Bronchial smooth muscle cell (primary cell): ENCODE measurements at places on chromosomes 5 and 9. TPM values are rescaled to one million over a fixed set of nuclear protein-coding genes. Genes with fewer than 3 reads are reported as not detected.

Gene RAPGEF1
- 13.7 and 14.9 TPM in 2 replicates for total RNA-seq

Gene SOX30
- 0.16 TPM in 1 of 2 replicates, not detected in the other for total RNA-seq

Gene TPRN
- 3.9 and 5.4 TPM in 2 replicates for total RNA-seq

Gene KIF20A
- total RNA-seq = 4.0 and 10.2 TPM in 2 replicates

Gene PGM5
- total RNA-seq = 49.6 and 121 TPM in 2 replicates

Gene URM1
- total RNA-seq = 24.7 and 30.2 TPM in 2 replicates

Gene ATP10B
- total RNA-seq = not detected in 2 replicates

Gene TOMM5
- total RNA-seq = 148 and 160 TPM in 2 replicates

Gene TMOD1
- 0.16 and 0.17 TPM in 2 replicates for total RNA-seq

Gene MARCOL
- total RNA-seq = not detected in 2 replicates

Gene PHF24
- total RNA-seq = 0.09 and 0.16 TPM in 2 replicates

Gene S1PR3
- total RNA-seq = 14.2 and 16.7 TPM in 2 replicates

Gene OLFM1
- 1.1 and 4.5 TPM in 2 replicates for total RNA-seq

Gene NACC2
- 11.5 and 12.9 TPM in 2 replicates for total RNA-seq

Gene PCDHGA3
- total RNA-seq = 1.0 and 1.9 TPM in 2 replicates

Gene PIP5K1B
- total RNA-seq = not detected in 2 replicates

Gene LHX6
- total RNA-seq = not detected in 2 replicates

Gene SPINK6
- total RNA-seq = not detected in 2 replicates

Gene EXD3
- 8.0 and 9.5 TPM in 2 replicates for total RNA-seq

Gene NMUR2
- total RNA-seq = not detected in 2 replicates

Gene FKBP15
- 12.6 and 13.7 TPM in 2 replicates for total RNA-seq

Gene CSF2
- not detected in 2 replicates for total RNA-seq

Gene MARCHF6
- total RNA-seq = 53.7 and 108 TPM in 2 replicates

Gene CMYA5
- 3.9 and 5.9 TPM in 2 replicates for total RNA-seq

Gene PCDHA9
- total RNA-seq = 0.09 and 0.16 TPM in 2 replicates

Gene SECISBP2
- 21.8 and 22.3 TPM in 2 replicates for total RNA-seq

Gene ELAVL2
- total RNA-seq = under 0.01 and 0.09 TPM in 2 replicates

Gene IGFBPL1
- not detected in 2 replicates for total RNA-seq

Gene CCDC192
- not detected in 2 replicates for total RNA-seq

Gene ZCCHC10
- total RNA-seq = 6.1 and 6.6 TPM in 2 replicates

Gene ZNF658
- total RNA-seq = 3.9 and 4.6 TPM in 2 replicates

Gene TPPP
- under 0.01 and 0.09 TPM in 2 replicates for total RNA-seq

Gene FSTL4
- total RNA-seq = 0.26 TPM in 1 of 2 replicates, not detected in the other

Gene SPATA31E1
- total RNA-seq = under 0.01 TPM in 1 of 2 replicates, not detected in the other

Gene SPAG8
- total RNA-seq = 1.5 and 1.6 TPM in 2 replicates

Gene C7
- 0.26 and 0.79 TPM in 2 replicates for total RNA-seq

Gene PRUNE2
- total RNA-seq = 11.3 and 11.8 TPM in 2 replicates

Gene CD180
- total RNA-seq = not detected in 2 replicates

Gene NUP214
- total RNA-seq = 8.2 and 9.6 TPM in 2 replicates

Gene ARID3C
- not detected in 2 replicates for total RNA-seq
